Stimulated activated CD8-positive, alpha-beta memory T cell treated with anti-CD3 and anti-CD28 coated beads, Interleukin-15, amount 100 ng/mL, for 4 hours (primary cell): ENCODE measurements at places on chromosomes 12 and 14.

DNA sequence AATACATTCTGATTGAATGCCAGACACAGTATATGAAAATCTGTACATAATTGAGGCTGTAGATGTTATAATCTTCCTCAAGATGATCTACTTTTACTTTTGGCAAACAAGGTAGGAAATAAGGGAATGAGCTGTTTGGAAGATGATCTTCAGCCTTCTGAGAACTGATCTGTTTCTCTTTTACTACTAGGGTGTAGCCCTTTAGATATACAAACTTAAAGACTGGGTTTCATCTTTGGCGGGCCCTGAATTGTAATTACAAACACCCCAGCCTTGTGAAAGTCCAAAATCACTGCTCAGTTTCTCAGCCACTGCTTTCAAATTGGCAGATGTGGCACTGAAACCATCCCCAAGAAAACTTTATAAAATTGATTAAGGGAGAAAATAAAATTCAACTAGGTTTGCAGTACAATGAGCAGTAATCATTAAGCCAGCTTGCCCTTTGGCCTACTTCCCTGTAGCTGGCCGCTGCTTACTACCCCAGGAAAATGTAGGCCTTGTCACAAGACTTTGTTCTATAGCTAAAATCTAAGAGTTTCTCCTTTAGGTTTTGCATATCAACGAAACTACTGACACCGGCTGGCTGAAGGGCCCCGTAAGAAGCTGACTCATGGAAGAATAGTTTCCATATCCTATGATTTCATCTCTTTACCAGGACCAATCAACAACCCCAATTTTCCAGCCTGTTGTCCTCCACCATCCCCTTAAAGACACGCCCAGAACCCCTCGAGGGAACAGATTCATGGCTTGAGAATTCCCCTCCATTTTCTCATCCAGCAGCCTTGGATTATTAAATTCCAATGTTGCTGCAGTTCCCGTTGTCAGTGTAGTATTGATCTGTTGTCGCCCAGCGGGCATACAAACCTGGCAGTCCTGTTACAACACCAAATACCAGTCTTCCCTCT, 210.8 kb downstream of the PCNX1 start:
- no peak for DNase-seq

- no peak for DNase-seq
Observed at GRCh38 chr12:87953256-87953860, 75.8 kb downstream of the C12orf50 start.

DNA sequence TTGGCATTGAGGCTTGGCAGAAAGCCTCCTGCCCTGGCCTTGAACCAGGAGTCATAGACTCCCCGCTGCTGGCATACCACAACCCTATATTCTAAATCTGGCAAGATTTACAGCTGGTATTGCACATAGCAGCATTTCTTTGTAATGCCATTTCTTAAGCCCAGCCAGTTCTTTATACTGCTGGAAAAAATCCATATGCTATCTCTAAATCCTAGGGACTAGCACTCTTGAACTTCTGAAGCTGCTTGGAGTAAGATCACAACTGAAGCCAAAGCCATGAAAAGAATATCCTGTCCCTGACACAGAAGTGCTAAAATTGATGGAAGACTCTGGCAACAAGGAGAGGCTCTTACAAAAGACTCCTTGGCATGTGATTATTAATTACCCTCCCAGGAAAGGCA, 89.3 kb downstream of the KCNC2 start:
- no peak for DNase-seq

- DNase-seq: no peak
Observed at GRCh38 chr14:85041618-85042017, 488.3 kb upstream of the FLRT2 start.

GRCh38 chr14:81176241-81176640, 44.5 kb downstream of the GTF2A1 start:
- no peak for DNase-seq

- no peak for DNase-seq
Observed at GRCh38 chr12:119151445-119152026, 27.2 kb upstream of the HSPB8 start.

GRCh38 chr12:13377698-13378097, 181.2 kb downstream of the EMP1 start:
- no peak for DNase-seq

GRCh38 chr12:126067626-126068329, 1002.5 kb downstream of the AACS start:
- DNase-seq: no peak

GRCh38 chr12:113120670-113121370, 14.7 kb downstream of the RASAL1 start:
- DNase-seq: no peak

DNA sequence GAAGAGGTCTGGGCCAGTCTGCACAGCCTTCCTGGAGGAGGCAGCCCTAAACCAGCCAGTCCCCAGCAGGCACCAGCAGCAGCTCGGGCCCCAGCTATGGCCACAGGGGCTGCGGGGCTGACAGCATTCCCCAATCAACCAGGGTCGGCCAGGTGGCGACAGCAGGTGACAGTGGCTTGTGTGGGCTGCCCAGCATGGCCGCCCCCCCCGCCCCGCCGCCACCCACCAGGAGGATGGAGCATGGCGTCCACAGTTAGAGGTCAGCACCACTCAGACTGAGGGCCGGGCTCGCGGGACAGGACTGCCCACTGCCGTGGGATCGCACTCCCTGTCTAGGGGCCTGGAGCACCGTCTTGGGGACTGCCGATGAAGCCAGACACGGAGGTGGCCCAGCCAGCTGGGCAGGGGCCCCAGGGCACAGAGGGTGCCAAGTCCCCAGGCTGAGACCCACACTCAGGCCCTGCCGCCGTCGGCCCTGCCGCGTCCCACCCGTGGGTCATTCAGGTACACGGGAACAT, 15.0 kb downstream of the AKT1 start:
- no peak for DNase-seq

DNA sequence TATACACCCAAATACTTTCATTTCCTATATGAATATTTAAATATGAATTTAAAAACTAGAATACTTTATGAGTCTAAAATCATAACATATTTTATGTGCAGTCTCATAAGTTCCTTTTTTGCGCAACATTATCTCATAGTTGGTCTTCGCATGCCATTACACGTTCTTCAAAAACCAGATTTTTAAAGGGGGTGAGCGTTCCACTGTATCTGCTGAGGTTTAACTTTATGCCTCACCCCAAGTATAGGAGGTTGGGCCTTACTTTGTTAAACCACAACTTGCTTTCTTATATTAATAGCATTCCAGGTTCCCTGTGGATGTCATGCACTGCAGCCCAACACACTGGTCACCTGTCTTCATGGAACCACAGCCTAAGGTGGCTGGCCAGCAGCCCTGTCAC, 118.6 kb downstream of the APAF1 start:
- no peak for DNase-seq

- DNase-seq: no peak
Observed at GRCh38 chr12:132129007-132129406, 15.1 kb downstream of the DDX51 start.

DNA sequence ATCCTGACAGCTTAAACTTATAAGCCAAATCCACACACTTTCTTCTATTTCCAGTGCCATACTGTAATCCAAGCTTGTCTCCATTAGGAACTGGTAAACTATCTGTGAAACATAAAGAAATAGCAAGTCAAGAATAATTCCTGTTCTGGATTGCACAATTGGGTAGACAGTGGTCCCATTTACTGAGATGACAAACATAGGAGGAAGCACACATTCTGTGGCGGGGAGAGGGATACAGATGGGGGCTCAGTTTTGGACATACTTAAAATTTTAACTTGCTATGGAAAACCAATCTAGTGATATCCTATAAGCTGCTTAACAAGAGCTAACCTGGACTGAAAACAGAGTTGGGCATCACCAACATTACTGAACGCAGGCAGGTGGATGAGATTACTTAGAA, 16.3 kb downstream of the MAP4K5 start:
- no peak for DNase-seq

DNA sequence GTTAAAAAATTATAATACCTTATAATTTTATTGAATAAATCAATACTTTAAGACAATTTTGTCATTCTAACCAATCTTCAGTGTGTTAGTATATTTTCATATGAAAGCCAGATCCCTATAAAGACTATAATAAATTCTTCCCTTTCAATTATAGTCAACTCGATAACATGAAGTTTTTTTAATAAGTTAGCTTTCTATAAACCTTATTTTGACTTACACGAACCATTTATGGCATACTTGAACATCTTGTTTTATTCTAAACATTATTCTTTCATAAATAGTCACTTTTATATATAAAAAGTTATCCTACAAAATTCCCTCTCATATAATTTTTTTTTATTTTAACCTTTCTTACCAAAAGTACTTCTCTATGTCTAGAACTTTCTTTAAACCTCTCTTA, 1002.3 kb downstream of the TMEM121 start:
- DNase-seq: no peak

DNA sequence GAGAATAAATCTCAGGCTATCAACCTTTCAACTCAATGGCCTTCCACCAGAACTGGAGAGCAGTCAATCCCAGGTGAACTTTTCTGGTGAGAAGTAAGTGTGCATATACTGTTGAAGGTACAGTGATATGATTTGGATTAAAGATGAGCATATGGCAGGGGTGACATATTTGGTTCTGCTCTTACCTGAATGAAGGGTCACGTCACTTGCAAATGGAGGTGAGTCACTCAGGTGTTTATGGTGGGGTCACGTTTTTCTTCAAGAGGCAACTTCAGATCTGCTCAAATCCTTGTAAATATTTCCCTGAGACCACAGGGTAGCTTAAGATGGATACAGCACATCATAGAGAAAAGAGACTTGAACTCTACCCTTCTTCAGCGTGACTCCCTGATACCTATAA, 143.2 kb downstream of the BRMS1L start:
- no peak for DNase-seq

DNA sequence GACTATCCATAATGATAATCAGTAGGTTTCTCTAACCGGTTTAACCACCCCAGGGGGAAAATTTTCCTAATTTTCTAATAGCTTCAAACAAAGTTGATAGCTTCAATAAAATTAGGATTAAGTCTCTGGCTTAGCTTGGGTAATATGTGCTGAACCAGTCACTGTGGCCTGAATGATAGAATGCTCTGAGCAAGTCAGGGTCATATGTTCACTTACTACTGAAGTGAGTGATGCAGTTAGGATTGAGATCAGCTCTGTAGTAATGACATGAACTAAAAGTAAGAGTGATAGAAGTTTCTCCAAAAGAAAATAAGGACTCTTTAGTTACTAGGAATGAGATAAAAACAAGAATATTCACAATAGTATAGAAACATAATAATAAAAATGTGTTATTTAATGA, 32.6 kb downstream of the ETNK1 start:
- no peak for DNase-seq

- DNase-seq: no peak
Observed at GRCh38 chr12:125652681-125653080, 587.4 kb downstream of the AACS start.

DNA sequence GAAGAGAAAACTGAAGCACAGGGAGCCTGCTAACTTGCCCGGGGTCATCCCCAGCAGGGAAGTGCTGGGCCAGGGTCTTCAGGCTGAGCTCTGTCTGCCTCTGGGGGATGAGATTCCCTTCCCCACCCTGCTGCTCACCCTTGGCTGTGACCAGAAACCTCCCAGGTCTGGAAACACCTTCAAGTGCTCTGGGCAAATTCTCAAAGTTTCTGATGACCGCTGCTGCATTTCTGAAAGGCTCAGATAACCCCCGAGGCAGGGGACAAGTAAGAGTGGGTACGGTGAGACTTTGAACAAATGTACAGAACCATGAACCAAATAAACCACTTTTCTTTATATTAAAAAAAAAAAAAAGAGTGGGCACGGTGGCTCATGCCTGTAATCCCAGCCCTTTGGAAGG, 41.3 kb downstream of the LTBP2 start:
- no peak for DNase-seq

DNA sequence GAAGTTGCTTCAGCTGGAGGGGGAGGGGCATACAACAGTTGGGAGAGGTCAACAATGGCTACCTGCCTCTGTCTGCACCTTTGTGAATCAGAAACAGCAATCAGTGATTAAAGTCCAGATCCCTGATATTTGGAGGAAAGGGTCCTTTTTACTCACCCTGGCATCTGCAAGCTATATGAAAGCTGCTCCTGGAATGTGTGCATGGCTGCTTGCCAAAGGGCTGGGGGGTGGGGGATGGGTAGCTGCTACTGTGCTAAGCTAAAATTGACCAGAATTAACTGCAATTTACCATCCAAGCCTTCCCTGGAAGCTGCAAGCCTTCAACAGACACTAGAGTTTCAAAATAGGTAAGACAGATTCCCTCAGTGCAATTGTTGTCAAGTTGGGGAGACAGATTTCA, 13.5 kb upstream of the GTF2A1 start:
- no peak for DNase-seq

GRCh38 chr14:51807356-51807755, 53.1 kb upstream of the GNG2 start:
- no peak for DNase-seq

GRCh38 chr12:93514853-93515252, 47.5 kb downstream of the MRPL42 start:
- DNase-seq: no peak

GRCh38 chr12:122133192-122133950, 40.6 kb downstream of the IL31 start:
- no peak for DNase-seq

DNA sequence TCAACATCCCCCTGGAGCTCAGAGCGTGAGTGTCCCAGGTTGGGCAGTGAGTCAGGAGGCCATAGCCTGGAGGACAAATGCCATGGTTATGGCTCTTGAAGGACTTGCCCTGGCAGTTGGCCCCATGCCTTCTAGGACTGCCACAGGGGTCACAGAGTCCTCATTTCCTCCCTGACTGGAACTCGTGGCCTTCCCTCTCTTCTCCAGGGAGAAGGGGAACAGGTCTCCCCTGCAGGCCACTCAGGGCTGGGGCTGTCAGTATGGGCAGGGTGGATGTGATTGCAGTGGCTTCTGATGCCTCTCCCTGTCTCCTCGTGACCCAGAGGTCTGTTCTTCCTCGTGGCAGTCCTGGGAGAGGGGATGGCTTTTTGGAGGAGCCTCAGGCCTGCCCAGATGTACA, 70.7 kb downstream of the ADCK1 start:
- DNase-seq: no peak

- no peak for DNase-seq
Observed at GRCh38 chr12:121366063-121366459, 13.8 kb upstream of the ANAPC5 start.

- DNase-seq: no peak
Observed at GRCh38 chr12:84814664-84815245, 97.8 kb downstream of the SLC6A15 start.

- no peak for DNase-seq
Observed at GRCh38 chr12:25155022-25155576, 39.9 kb downstream of the DNAI7 start.

GRCh38 chr14:31802838-31803237, 241.6 kb downstream of the NUBPL start:
- DNase-seq: no peak

DNA sequence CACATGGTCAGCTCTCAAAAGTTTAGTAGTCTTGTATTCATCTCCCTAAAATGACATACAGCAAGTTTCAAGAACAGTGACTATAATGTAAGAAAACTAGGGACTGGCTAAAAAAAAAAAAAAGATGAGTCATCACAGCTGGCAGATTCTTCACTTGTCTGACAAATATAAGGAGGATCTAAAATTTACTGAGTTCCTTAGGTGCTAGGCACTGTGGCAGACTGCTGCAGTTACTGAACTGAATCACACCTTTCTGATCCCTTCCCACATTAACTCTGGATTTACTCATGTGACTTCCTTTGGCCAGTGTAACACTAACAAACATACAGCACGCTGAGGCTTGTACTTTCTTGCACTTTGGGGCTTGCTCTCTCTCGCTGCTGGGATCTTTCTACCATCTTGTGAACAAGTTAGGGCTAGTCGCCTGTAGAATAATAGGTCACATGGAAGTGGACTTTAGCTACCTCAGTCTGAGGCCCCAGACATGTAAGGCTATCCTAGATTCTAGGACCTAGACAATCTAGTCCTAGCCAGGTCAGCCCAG, 32.1 kb downstream of the BAZ1A start:
- DNase-seq: no peak
